ENCODE measurements at places on chromosomes 12 and 14. TPM values are rescaled to one million over a fixed set of nuclear protein-coding genes. Genes with fewer than 3 reads are reported as not detected.

- H3K27me3 ChIP-seq, result no peaks in the 10 kb centered on the region
- no peak overlapping the region for H3K4me3 ChIP-seq
- H3K27ac ChIP-seq, result no peak overlapping the region
- peaks cover 5% of the 10 kb centered on the region for H3K4me1 ChIP-seq
- H3K36me3 ChIP-seq, result no peaks in the 10 kb centered on the region
Measured at GRCh38 chr12:104507672-104508071, 50.9 kb downstream of the CHST11 start.

DNA sequence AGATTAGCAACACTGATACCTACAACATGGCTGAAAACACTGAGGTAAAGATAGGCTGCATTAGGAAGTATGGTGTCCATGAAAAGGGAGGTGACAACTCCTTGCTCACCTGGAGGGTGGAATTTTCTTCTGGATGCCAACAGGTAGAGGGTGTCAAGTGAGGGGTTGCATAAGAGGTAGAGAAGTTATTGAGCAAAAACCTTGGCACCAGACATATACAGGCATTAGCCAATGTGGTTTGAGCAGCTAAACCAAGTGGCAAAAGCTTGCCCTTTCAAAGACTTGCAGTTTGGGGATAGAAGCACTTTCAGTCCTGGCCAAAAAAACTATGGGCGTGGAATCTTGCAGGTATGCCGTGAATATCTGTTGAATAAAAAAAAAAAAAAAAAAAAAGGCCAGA is 3.8 kb downstream of the RITA1 start:
- no peak for DNase-seq
- H3K4me1 ChIP-seq, result peaks cover 9% of the 10 kb centered on the region
- H3K27ac ChIP-seq, result no peak overlapping the region
- no peak overlapping the region for H3K4me3 ChIP-seq
- H3K27me3 ChIP-seq, result no peaks in the 10 kb centered on the region
- H3K36me3 ChIP-seq, result peaks cover 3% of the 10 kb centered on the region

Gene CABP1
- 0.19 TPM for total RNA-seq

Gene FGD6
- 25.3 TPM for total RNA-seq

DNA sequence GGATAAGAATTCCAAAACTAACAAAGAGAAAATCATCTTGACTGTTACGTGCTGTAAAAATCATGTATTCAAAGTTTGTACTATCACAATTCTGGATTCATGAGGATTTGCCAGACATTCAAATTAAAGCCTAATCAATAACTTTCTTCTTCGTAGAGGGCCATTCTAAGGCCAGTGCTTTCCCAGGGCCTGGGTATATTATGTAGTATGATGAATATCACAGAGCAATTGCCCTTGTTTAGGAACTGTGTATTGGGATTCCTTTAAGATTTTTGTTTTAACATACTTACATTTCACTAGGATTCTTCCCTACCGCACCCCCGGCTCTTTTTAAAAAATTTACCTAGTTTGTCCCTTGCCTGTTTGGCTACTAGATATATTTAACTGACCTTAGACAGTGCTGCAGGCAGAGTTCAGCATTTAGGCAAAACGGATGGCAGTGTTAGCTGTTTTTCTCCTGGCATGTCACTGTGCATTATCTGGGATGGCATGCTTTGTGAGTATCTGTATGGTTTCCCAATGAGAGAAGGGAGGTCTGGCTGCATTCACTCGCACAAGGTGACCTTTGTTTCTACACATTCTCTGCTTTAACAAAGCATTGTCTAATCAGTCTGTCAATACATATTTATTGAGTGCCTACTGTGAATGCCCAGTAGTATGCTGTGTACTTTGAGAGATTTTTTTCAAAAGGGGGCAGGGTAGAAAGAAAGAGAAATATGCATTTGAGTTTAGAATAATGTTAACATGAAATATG is 63.3 kb downstream of the ERC1 start:
- no peak for DNase-seq
- H3K4me3 ChIP-seq, result no peak overlapping the region
- no peaks in the 10 kb centered on the region for H3K36me3 ChIP-seq
- no peaks in the 10 kb centered on the region for H3K27me3 ChIP-seq
- H3K4me1 ChIP-seq, result no peaks in the 10 kb centered on the region

DNA sequence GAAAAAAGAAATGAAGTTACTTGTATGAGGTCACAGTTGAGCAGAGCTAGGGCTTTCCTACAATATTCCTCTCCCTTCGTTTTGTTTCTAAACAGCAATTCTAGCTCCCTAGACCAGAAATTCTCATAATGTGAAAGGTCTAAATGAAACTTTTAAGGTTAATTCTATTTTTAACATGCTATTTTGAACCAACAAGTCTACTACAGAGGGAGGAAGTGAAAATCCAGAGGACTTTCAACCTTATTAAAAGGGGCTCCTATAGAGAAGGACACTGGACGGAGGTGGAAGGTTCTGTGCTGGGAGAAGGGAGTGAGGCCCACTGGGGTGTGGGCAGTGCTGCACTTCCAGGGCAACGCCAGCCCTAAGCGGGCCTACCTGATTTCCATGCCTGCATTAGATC is 13.4 kb downstream of the GSG1 start:
- H3K4me3 ChIP-seq, result no peak overlapping the region
- H3K27me3 ChIP-seq, result no peaks in the 10 kb centered on the region
- H3K27ac ChIP-seq, result no peak overlapping the region
- no peak for DNase-seq

DNA sequence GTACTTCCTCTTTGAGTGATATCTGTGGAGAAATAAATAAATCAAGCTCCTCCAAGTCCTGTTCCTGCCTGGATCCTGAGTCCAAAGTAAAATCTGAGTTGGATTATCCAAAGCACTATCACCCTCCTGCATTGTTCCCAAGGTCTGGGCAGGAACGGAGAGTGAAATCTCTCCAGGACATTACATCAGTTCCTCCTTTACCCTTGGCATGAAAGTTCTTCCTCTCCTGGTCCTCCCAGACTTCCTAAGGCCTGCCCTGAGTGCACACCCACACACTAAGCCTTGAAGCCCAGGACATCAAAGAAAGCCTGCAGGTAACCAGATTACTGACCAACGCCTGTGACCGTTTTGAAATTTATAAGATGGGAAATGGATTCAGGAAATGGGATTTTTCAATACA is 206.8 kb upstream of the BCL2L14 start:
- no peak overlapping the region for H3K27ac ChIP-seq
- H3K4me3 ChIP-seq, result no peak overlapping the region
- DNase-seq, result no peak
- H3K4me1 ChIP-seq, result no peaks in the 10 kb centered on the region
- H3K36me3 ChIP-seq, result peaks cover 17% of the 10 kb centered on the region
- no peaks in the 10 kb centered on the region for H3K27me3 ChIP-seq

Gene PAX9
- total RNA-seq, result 1.9 TPM

- no peak overlapping the region for H3K27ac ChIP-seq
- no peak for DNase-seq
- H3K36me3 ChIP-seq, result no peaks in the 10 kb centered on the region
Measured at GRCh38 chr12:81359736-81360135, 281.9 kb downstream of the ACSS3 start.

DNA sequence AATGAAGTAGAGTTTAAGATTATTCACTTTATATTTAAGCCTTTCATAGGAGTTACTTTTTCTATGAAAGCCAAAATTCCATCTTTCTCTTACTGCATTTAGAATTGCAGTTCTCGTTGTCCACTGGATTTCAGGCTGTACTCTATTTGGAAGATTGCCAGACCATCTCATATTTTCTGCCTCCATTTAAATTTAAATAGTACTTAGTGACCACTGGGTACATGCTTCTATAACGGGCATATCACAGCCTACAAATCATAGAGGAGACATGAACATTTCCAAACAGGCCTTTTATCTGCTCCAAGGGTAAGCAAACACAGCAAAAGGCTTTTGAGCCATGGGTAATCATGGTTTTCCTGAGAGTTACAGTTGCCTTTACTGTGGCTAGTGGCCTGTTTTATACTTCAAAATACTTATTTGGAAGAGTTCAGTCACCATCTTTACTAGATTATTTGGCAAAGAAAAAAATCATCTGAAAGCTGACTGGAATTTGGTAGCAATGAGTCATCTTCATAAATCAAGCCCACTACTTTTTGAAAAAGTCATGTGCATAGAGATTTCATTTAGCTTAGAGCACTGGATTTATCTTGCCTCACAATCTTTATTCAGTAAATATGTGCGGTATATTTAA is 15.7 kb downstream of the ANO6 start:
- peak overlapping the region; percentile 24 for H3K4me3 ChIP-seq
- H3K36me3 ChIP-seq, result no peaks in the 10 kb centered on the region
- DNase-seq, result peak; percentile 88
- H3K27ac ChIP-seq, result peak overlapping the region; percentile 97

DNA sequence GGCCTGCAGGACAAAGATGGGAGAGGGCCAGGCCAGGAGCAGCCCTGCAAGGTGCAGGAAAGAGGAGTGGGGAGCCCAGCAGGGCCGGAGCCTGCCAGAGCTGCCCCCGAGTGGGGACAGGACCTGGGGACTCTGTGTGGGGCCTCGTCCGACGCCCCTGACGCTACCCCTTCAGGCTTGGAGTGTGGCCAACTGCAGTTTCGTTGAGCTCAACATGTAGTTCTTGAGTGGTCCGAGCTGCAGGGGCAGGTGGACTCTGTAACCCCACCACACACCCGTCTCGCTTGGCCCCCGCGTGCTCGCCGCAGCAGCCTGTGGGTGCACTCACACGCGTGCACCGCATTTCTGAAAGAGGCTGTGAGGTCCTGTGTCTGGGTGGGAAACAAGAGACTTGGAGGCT is 2.0 kb downstream of the ASPG start:
- H3K36me3 ChIP-seq, result no peaks in the 10 kb centered on the region
- no peak for DNase-seq
- no peak overlapping the region for H3K4me3 ChIP-seq
- H3K27ac ChIP-seq, result no peak overlapping the region
- no peaks in the 10 kb centered on the region for H3K4me1 ChIP-seq

GRCh38 chr14:57981817-57982560 is 116.1 kb upstream of the SLC35F4 start:
- no peak overlapping the region for H3K27ac ChIP-seq
- no peaks in the 10 kb centered on the region for H3K36me3 ChIP-seq
- H3K27me3 ChIP-seq, result no peaks in the 10 kb centered on the region
- no peaks in the 10 kb centered on the region for H3K4me1 ChIP-seq
- no peak overlapping the region for H3K4me3 ChIP-seq

Gene ABCC9
- total RNA-seq, result 0.36 TPM

Gene STYK1
- 1.6 TPM for total RNA-seq

Gene RERG
- not detected for total RNA-seq

DNA sequence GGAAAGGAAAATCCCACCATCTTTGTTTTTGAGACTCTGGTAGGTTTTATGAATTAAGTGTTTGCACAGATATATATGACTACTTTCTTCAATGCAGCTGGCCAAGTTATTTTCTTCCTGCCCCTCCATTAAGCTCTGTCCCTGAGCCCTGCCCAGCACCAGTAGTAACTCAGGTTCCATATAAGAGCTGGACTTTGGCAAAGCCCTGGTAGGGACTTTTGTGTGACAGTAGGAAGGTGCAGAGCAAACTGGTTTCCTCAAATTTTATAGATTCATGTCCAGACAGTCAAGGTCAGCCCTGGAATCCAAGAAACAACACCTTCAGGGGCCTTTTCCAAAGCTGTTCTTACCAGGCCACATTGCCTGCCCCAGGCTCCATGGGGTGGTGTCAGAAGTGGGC is 47.3 kb downstream of the SSPN start:
- H3K27ac ChIP-seq, result no peak overlapping the region
- peaks cover 27% of the 10 kb centered on the region for H3K4me1 ChIP-seq
- no peak overlapping the region for H3K4me3 ChIP-seq
- no peaks in the 10 kb centered on the region for H3K27me3 ChIP-seq

DNA sequence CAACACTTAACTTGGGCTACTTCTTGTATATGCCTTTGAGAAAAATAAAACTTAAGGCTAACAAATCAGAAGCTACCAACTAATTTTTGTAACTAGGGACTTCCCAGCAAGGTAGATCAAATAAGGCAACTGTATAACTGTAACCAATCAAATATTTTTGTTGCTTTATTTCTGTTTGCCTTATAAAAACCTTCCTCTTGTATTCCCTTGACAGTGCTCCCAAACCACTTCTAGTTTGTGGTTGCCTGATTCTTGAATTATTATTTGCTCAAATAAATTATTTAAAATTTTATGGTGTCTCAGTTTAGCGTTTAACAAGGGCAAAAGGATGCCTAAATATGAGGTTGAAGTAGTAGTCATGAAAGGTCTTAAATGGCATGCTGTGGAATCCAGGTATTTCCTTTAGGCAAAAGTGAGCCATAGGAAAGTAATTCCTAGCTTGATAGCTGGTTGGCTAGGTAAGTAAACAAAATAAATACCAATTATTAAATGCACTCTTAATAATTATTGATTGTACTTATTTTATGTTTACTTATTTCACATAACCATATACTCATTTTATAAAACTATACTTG is 632.6 kb downstream of the RPL10L start:
- no peaks in the 10 kb centered on the region for H3K4me1 ChIP-seq
- H3K4me3 ChIP-seq, result no peak overlapping the region
- no peak for DNase-seq
- no peaks in the 10 kb centered on the region for H3K27me3 ChIP-seq

- H3K4me3 ChIP-seq, result no peak overlapping the region
- no peak overlapping the region for H3K27ac ChIP-seq
- H3K36me3 ChIP-seq, result no peaks in the 10 kb centered on the region
- H3K4me1 ChIP-seq, result no peaks in the 10 kb centered on the region
- no peaks in the 10 kb centered on the region for H3K27me3 ChIP-seq
Measured at GRCh38 chr12:89965993-89966392, 257.4 kb upstream of the ATP2B1 start.

Gene SNRNP35
- total RNA-seq, result 8.1 TPM

Gene MYH6
- not detected for total RNA-seq

DNA sequence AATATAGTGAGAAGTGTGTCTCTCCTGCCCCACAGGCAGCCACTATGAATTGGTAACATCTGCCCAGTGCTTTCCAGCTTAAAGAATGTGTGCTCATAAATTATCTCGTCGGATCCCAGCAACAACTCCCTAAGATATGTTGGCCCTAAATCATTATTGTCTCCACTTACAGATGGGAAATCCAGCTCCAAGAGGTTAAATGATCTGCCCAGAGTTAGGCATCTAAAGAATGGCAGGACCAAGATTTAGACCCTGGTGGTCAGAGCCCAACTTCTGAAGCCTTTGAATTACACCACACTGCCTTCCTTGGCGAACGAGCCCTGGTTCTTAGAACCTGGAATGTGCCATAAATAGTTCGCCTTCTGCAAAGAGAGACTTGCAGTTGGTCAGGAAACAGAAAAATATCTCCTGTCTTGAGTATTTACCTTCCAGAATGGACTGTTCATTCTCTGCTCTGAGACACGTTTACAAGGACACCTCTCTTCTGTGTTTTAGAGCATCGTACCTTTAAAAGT is 20.1 kb upstream of the PLEK2 start:
- no peak overlapping the region for H3K4me3 ChIP-seq
- H3K27ac ChIP-seq, result no peak overlapping the region
- DNase-seq, result no peak
- H3K27me3 ChIP-seq, result peaks cover 10% of the 10 kb centered on the region
- H3K36me3 ChIP-seq, result no peaks in the 10 kb centered on the region

Gene EXOC3L4
- total RNA-seq, result not detected

GRCh38 chr12:132488127-132489077 is 1.5 kb upstream of the FBRSL1 start:
- no peak overlapping the region for H3K27ac ChIP-seq
- no peaks in the 10 kb centered on the region for H3K36me3 ChIP-seq
- no peak overlapping the region for H3K4me3 ChIP-seq
- H3K27me3 ChIP-seq, result peaks cover 6% of the 10 kb centered on the region

- H3K4me3 ChIP-seq, result peak overlapping the region; percentile 90
- H3K27ac ChIP-seq, result peak overlapping the region; percentile 92
- H3K36me3 ChIP-seq, result no peaks in the 10 kb centered on the region
- H3K27me3 ChIP-seq, result peaks cover 10% of the 10 kb centered on the region
Measured at GRCh38 chr14:59189091-59189785, 771 bp downstream of the DAAM1 start.

- H3K4me1 ChIP-seq, result no peaks in the 10 kb centered on the region
- H3K36me3 ChIP-seq, result no peaks in the 10 kb centered on the region
- H3K4me3 ChIP-seq, result no peak overlapping the region
- peak; percentile 4 for DNase-seq
- H3K27ac ChIP-seq, result no peak overlapping the region
Measured at GRCh38 chr14:49306152-49306751, 279.9 kb downstream of the RPS29 start.

Data from astrocyte (in vitro differentiated cells and primary cell).